ENCODE measurements at places on chromosomes 7 and 10. TPM values are rescaled to one million over a fixed set of nuclear protein-coding genes. Genes with fewer than 3 reads are reported as not detected.

- no peak for DNase-seq
Observed at GRCh38 chr7:77540402-77540822, 3.3 kb downstream of the PTPN12 start.

DNA sequence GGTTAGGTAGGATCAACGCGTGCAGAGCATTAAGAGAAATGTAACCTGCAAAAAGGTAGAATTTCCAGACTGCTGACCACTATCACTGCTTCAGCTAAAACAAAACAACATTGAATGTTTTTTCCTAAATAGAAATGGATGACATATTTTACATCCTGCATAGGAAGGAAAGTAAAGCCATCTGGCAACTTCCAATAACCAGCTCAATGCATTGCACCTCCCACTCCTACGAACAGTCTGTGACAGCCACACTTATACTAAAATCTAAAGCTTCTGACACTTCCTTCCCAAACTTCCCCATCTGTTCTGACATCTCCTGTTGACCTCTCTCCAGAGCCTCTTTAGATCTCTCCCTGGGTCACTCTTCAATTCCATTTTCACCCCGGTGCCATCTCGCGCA lies 47.1 kb downstream of the NRCAM start:
- no peak for DNase-seq

- DNase-seq = no peak
Observed at GRCh38 chr7:16524332-16524731, 2.3 kb upstream of the LRRC72 start.

GRCh38 chr7:21718391-21718790 lies 175.6 kb downstream of the DNAH11 start:
- no peak for DNase-seq

- no peak for DNase-seq
Observed at GRCh38 chr10:106625751-106626150, 538.8 kb downstream of the SORCS1 start.

The ATOH7 gene
- total RNA-seq = not detected

The KCP gene
- total RNA-seq = not detected

The SLC18A3 gene
- total RNA-seq = not detected

Measured in uterus (tissue), 4 donors.